Right forelimb (tissue), 1 donor: ENCODE measurements at places on chromosomes 16 and 17.

DNA sequence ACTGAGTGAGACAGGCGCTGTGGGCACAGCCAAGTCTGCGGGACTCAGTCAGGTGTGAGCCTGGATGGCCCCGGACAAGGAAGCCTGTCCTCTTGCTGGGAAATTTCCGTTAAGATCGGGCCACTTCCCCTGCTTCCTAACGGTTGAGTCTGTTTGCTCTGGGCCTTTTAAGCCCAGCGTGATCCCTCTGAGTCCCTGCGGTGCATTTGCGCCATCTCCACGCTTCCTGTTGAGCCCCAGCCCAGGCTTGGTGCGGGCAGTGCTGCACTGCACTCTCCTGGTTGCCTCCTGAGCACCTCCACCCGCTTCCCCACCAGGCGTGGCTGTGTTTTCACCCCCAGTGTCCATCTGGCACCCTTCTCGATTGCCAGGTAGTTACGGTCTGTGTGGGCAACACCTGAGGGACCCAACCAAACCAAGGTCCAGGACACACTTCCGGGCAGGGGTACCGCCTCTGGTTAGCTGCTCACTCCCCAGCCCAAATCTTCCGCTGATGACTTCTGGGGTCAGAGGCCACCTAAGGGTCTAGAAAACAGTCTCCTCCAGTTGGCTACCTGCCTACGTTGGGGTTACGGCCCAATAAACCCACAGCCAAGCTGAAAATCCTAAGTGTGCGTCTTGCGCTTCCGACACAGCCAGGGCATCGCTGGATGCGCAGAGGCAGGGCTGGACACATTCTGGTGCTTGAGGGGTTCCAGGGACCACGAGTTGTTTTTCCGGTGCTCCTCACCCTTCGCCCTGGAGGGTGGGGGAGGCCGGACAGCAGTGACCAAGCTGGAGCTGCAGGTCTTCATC is 1.4 kb upstream of the SLC25A10 start:
- DNase-seq, result no peak

GRCh38 chr17:32688221-32688620 is 188.7 kb downstream of the MYO1D start:
- no peak for DNase-seq

- no peak for DNase-seq
Measured at GRCh38 chr16:81127051-81127450, 30.9 kb upstream of the GCSH start.

DNA sequence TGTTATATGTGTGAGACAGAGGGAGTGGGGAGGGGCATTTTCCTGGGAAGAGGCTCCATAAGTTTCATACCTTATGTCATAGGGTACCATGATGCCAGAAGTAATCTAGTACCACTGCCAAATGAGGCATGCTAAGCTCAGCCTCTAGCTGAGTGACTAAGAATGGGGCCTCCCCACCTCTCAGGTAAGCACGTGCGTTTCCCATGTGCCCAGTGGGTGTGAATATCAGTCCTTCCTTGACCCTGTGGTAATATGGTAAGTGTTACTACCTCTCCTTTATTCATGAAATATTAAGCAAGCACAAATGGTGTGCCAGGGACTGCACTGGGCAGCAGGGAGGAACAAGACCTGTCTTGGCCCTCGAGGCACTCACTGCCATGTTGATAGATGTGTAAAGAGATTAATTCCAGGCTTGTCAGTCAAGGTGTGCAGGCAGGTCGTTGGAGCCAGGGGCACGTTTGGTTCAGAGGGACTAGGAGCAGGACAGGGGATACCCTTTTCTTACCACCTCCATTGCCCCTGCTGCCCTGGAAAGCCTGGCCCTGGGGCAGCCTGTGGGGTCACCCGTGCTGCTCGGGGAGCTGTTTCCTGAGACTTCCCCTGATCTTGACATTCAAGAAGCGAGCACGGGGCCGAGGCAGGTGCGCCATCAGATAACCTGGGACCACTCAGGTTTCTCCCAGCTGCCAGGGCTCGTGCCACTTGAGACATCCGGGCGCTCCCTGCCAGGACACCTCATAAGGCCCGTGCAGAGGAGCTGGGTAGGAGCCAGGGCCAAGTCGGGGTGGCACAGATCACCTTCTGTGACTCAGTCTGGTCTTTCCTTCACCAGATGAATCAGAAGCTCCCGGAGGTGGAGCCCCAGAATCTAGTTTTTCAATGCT is 8.8 kb downstream of the RSAD1 start:
- DNase-seq, result no peak

- no peak for DNase-seq
Measured at GRCh38 chr17:45332989-45333701, 16.3 kb upstream of the MAP3K14 start.

DNA sequence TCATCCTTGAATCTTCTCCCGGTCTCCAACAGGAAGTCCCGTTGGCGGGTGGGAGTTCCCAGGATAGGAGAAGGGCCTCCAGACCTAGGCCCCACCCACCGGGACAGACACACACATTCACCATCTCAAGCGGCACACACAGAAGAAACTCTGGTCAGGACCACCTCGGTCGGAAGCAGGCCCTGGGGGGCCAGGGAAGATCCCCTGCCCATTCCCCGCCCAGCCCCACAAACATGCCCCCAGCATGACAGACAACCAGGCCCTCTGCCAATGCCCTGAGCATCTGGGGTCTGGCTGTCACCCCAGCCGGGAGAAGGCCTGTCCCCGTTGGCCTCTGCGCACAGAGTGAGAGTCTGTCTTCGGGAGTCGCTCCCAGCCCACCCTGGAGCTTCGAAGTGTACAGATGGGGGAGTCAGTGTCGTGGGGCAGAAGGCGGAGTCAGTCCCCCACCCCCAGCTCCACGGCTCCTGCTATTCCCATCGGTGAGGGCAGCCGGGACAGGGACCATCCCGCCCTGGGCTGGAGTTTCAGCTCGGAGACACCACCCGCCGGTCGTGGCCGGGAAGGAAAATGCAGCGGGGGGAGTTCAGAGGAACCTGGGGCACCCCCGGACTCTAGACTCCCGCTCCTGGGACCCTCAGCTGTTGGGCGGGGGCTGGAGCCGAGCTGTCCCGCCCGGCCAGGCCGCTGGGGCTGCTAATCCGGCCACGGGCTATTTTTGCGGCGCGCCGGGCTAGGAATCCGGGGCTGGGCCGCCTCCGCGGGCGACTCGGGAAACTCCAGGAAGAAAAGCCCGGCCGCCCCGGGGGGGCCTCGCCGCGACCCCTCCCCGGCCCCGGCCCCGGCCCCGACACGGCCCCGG is 660 bp downstream of the RHBDF1 start:
- peak; percentile 78 for DNase-seq

GRCh38 chr17:34499576-34499975 is 79.8 kb upstream of the TMEM132E start:
- no peak for DNase-seq

- no peak for DNase-seq
Measured at GRCh38 chr17:79237448-79238053, 162.9 kb downstream of the ENGASE start.

DNA sequence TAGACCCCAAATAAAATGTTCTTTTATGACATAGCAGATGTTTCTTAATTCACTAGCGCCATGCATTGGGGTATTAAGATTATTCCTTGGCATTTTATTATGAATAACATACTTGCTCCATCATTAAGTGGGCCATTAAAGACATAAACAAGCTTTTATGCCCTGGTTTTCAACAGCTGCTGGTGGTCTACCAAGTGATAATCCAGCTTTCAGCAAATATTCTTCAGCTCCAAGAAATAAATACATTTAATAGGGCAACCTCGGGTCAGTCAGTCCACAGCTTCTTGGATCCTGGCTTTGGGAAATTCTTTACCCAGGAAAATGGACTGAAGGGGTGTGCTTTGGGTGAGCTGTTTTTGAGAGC is 217.3 kb upstream of the IRX3 start:
- no peak for DNase-seq

GRCh38 chr17:74088934-74089329 is 114.5 kb upstream of the RPL38 start:
- DNase-seq, result no peak

- DNase-seq, result no peak
Measured at GRCh38 chr16:4962716-4963115, 4.6 kb downstream of the SEC14L5 start.

GRCh38 chr17:42673885-42674754 is 2.7 kb downstream of the PLEKHH3 start:
- DNase-seq, result peak; percentile 77

DNA sequence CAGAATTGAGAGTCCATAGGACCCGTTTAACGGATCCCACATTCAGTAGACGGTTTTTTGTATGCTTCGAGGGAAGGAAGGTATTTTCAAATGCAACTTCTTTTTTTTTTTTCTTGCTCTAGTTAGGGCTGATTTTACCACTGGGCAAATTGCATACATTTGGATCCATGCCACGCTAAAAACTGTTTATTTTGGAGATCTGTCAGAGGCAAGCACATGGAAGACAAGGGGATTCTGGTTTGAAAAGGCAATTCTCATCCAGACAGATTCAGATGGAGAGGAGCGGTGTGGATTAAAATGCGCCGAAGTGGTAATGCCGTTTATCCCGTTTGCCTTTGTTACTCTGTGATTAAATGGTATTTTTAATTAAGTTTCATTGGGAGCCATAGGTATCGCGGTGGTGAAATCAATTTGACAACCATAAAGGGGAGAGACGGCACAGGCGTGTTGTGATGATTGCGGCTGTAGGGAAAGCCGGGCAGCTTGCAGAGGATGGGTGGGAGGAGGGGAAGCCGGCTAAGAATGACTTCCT is 170.4 kb downstream of the IRX3 start:
- DNase-seq, result no peak

DNA sequence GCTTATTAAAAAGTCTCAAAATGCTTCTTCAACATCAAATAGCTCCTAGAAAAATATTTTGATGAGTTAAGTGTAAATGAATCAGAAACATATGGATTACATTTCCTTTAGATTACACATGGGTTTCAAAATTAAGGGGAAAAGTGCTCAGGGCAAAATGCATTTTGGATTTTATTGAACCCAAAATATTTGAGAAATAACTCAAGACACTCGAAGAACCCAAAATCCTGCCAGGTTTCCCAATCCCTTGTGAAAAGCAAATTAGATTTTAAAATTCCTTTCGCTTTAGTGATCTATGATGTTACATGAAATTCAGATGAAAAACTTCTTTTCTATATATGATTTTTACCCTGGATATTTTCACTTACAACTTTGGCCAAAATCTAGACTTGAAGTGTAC is 847.4 kb upstream of the SOX9 start:
- DNase-seq, result no peak
